ENCODE measurements at places on chromosomes 1 and 21.

GRCh38 chr1:189349607-189350006, 1128.1 kb downstream of the BRINP3 start:
- no peak for DNase-seq

GRCh38 chr1:58312971-58313563, 233.5 kb downstream of the OMA1 start:
- DNase-seq = no peak

DNA sequence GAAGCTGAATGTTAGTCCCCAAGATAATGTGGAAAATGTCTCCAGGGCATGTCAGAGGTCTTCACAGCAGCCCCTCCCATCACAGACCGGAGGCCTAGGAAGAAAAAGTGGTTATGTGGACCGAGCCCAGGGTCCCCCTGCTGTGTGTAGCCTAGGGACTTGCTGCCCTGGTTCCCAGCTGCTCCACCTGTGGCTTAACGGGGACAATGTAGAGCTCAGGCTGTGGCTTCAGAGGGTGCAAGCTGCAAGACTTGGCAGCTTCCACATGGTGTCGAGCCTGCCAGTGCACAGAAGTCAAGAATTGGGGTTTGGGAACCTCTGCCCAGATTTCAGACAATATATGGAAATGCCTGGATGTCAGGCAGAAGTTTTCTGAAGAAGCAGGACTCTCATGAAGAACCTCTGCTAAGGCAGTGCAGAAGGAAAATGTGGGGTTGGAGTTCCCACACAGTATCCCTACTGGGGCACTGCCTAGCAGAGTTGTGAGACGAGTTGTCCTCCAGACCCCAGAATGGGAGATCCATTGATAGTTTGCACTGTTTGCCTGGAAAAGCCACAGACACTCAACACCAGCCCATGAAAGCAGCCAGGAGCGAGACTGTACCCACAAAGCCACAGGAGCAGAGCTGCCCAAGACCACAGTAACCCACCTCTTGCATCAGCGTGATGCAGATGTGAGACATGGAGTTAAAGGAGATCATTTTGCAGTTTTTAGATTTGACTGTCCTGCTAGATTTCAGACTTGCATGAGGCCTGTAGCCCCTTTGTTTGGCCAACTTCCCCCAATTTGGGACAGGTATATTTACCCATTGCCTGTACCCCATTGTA, 204.9 kb downstream of the MRPL39 start:
- no peak for DNase-seq

DNA sequence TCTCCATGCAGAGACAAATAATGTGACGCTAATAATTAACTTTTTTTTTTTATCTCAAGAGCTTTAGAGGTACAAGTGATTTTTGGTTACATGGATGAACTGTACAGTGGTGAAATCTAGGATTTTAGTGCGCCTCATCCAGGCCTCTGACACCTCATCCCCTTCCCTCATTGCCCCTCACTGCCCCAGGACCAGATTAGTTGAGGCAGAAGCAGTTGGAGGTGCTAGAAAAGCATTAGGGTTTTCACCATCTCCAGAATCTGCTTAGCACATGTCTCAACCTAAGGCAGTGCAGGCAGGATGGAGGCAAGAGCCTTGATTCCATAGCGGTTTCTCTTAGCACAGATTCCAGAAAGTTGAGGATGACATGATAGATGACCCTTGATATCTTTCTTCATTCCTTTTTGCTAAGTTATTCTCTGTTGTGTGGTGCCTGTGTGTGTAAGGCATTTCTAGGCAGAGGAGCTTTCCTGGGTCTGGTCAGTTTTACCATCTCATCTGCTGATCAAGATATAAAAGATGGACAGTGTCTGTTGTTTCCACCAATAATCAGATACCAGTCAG, 16.3 kb upstream of the IL10 start:
- no peak for DNase-seq

GRCh38 chr1:151944857-151945575, 35.7 kb upstream of the THEM4 start:
- no peak for DNase-seq

- no peak for DNase-seq
These were observed 364.8 kb upstream of the ESRRG start for GRCh38 chr1:217088011-217088410.

DNA sequence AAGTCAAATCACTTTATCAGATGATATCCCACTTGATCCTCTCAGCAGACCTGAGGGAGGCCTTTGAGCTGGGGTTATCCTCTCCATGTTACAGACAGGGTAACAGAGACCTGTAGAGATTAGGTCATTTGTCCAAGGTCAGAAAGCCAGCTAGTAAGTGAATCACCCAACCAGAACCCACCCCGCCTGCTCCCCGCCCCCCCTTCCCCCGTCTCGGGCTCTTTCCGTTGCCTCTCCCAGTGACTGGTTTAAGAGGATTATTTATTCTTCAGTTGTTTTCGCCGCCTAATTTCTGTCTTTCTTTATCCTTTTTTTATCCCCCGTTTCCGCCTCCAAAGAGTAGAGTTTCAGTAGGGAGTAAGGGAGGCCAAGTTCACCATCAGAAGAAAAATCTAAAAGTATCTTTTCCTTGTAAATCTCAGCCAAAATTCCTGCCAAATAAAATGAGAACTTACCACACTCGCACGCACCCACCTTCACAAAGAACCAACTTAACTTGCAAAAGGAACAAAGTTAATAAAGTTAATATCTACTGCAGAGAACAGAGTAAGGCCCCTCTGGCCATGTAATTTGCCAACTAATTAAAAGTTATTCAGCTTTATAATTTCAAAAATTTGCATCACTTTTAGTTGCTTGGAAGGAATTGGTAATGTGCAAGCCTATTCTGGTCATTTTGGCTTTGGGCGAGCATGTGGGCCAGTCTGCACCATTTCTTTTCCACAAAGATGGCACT, 76.8 kb upstream of the TRABD2B start:
- DNase-seq = no peak

GRCh38 chr1:210434223-210434622, 105.5 kb downstream of the HHAT start:
- no peak for DNase-seq

DNA sequence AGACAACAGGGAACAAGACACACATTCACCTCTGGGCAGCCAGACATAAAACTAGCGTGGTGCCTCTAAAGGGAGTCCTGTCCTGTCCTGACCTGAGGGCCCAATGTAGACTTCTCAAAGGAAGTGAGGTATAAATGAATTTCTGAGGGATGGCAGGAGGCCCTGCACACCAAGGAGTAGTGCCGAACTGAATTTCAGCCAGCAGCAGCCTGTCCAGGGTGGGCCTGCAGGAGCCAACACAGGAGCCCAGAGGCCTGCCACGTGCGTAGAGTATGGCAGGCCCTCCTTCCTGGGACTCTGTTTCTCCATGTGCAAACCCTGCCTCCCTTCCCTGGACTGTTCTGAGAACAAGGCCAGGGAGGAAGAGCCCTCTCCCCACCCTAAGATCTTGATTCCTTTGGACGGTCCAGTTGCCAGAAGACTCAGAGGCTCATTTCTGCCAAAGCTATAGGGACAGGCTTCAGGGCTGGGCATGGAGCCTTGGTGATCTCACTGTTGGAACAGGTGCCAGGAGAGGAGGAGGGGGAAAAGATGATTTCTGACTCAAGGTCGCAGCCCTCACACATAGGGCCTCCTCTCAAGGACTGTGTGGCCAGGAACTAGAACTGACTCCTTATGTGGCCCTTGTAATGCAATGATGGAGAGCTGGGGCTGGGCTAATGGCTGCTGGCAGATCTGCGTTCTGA, 1.8 kb upstream of the FABP3 start:
- no peak for DNase-seq

DNA sequence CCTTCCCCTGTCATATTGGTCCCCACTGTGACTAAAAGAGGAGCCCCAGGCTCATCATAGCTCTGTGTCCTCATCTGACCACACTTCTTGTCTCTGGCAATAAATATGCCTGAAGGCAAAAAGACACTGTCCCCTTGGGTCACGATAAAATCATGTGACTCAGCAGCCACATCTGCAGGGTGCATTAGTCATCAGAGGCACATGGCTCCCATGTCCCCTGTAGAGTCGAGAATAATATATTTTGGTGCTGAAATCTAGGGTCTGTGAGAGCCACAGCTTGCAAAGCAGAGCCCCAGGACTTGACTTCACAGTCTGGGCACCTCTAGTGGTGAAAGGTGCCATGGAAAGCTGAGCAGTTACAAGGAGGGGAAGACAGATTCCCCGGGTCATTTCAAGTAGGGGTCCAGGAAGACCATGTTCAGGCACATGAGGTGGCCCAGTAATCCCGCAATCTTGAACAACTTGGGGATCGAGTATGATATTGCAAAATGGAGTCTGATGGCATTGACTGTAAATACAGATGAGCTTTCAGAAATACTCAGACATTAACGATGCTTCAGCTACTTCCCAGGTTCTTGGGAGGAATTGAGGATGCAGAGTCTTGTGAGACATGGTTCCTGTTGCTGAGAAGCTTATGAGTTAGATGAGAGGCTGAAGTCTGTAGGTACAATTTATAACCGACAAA, 68.6 kb downstream of the SLC35F3 start:
- DNase-seq = no peak

DNA sequence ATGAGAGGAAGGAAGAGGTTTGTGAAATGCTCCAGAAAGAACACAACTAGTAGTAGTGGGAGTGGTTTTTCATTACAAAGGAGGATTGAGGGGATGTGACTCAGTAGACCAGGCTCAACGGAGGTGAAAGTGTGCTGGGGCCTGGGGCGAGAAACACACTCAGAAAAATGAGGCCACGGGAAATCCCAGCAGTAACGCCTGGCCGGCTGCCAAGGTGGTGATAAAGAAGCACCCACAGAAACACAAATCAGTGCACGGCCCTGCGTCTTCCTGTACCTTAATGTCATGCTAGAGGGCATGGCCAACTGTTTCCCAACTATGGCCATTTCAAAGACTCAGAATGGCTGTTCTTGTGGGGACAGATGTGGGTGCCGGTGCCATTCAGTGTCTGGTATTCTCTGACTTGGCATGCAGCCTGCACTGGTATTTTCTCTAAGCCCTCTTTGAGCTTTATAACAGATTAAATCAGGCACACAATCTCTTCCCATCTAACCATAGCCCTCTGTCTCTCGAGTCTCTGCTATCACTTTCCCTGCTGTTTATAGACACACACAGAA, 38.2 kb downstream of the URB2 start:
- no peak for DNase-seq

- no peak for DNase-seq
These were observed 106.9 kb downstream of the ASH1L start for GRCh38 chr1:155455588-155456195.

GRCh38 chr1:5403935-5404334, 588.3 kb downstream of the NPHP4 start:
- no peak for DNase-seq

DNA sequence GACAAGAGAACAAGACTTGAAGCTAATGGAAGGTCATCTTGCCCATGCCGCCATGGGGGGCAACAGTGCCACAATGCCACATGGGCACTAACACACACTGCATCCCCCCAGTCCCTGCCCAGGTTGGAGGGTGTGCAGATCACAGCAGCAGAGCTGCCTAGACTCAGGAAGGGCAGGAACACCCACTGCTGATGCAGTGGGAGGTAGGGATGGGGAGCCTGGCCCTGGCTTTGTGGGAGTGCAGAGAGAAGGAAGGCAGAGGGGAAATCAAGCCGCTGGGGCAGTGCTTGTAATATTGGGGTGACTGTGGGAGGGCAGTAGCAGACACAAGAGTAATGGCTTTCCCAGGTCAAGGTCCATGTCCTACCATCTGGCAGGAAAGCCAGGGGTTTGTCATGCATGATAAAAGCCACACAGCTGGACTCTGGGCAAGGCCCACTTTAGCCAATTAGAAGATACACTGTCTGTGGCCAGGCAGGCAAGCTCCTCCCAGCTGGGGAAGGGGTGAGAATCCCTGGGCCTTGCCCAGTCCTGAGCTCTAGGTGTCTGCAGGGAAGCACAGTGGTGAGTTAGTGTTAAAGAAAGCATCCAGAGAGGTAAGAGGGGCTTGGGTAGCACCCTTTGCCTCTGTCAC, 25.4 kb upstream of the MEF2D start:
- DNase-seq = no peak

DNA sequence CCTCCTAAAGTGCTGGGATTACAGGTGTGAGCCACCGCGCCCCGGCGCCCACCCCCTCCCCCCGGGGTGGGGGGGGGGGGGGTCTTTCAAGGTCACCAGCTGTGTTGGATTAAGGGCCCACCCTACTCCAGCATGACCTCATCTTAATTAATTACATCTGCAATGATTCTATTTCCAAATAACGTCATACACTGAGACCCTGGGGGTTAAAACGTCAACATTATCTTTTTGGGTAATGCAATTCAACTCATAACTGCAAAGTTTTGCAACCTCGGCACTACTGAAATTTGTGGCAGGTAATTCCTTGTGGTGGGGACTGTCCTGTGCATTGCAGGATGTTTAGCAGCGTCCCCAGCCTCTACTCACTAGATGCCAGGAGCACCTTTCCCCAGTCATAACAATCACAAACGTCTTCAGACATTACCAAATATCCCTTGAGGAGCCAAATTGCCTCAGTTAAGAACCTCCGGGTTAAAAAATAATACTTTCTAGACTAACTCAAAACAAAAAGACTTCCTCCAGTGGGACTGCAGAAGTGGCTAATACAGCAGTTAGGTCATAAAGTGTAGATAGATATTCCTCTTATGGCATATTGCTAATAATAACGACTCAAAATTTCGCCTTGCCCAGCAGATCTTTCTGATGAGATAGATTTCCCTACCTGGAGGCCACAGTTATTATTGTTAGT, 233.0 kb upstream of the KAZN start:
- DNase-seq = no peak

GRCh38 chr1:85319491-85319890, 43.1 kb upstream of the BCL10 start:
- DNase-seq = no peak

- no peak for DNase-seq
These were observed 26.5 kb downstream of the AKNAD1 start for GRCh38 chr1:108830119-108831008.

- DNase-seq = no peak
These were observed 15.0 kb upstream of the SLC16A1 start for GRCh38 chr1:112971006-112971405.

DNA sequence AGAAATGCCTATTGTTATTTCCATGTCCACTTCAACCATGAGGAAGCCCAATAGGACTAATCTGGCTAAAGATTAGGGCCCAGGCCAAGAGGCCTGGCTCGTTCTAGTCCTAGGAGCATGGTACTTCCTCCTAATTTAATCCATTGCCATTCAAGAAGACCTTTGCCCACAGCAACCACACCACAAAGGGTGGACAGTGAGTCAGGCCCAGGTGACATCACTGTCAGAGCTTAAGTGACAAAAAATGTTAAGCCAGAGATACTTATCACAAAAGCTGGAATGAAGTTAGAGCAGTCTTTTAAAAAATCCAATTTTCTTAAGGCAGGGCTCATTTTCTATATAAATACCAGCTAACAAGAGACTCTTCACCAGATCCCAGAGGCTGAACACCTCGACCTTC, at the start of gene SPRR3:
Gene SPRR3, plus strand, starts transcription at position 368 of the 400 bp plus-strand sequence. CDS start 1,272 bp downstream, outside the sequence.
- no peak for DNase-seq

DNA sequence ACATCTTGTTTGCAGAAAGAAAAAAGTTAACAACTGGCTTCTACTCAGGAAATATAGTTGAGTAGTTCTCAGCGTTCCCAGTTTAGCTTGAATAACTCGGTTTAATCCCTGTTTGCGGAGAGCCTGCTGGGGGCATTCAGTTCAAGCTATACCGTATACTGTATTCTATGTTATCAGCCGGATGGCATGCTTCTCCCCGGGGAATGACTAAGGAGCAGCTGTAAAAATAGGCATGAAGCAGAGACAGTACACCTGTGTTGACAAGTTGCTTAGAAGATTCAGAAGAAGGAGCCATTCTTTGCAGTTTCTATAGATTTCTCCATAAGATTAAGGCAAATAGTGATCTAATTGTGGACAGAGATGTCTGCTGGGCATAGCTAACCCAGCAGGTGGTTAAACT, 267.8 kb upstream of the NCAM2 start:
- DNase-seq = no peak

GRCh38 chr1:167126811-167127210, 32.9 kb downstream of the STYXL2 start:
- DNase-seq = no peak

Data from activated T-helper 2 cell treated with anti-CD3 and anti-CD28 coated beads, Interferon-gamma antibody, Interleukin-2, Interleukin-4, amounts not matched to agents 10 μg/mL and 5 μg/mL and 100 μg/mL, durations not matched to agents 14 hours and 24 hours and 36 hours (primary cell).